NCI-H446 treated with DMSO at 0.1 percent for 48 hours (cell line): ENCODE measurements at places on chromosomes 3 and 15.
A peak's percentile ranks its signal among the peaks of the same experiment; 100 is the strongest.

DNA sequence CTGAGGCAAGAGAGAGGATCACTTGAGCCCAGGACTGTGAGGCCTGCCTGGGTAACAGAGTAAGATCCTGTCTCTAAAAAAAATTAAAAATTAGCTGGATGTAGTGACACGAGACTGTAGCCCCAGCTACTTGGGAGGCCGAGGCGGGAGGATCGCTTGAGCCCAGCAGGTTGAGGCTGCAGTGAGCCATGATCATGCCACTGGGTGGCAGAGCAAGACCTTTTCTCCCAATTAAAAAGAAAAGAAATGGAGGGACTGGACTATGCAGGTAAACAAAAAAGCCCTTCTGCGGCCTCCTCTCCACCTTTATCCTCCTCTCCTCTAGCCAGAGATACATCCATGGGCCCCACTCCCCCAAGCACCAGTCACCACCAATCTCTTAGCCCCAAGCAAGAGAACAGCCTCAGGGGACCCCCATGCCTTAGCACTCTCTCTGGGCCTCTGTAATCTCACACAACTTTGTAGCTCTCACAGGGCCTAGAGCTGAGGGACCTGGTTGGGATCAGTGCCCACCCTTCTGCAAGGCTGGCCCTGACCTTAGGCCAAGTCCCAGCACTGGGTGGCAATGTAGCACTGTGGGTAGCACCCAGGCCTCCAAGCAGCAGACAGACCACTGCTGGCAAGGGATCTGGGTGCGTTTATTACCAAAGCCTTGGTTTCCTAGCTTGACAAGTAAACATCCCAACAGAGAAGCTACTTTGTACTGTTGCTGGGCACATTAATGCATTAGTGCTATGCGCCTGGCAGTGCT is 43.4 kb downstream of the FAM174B start:
- no peak for DNase-seq

DNA sequence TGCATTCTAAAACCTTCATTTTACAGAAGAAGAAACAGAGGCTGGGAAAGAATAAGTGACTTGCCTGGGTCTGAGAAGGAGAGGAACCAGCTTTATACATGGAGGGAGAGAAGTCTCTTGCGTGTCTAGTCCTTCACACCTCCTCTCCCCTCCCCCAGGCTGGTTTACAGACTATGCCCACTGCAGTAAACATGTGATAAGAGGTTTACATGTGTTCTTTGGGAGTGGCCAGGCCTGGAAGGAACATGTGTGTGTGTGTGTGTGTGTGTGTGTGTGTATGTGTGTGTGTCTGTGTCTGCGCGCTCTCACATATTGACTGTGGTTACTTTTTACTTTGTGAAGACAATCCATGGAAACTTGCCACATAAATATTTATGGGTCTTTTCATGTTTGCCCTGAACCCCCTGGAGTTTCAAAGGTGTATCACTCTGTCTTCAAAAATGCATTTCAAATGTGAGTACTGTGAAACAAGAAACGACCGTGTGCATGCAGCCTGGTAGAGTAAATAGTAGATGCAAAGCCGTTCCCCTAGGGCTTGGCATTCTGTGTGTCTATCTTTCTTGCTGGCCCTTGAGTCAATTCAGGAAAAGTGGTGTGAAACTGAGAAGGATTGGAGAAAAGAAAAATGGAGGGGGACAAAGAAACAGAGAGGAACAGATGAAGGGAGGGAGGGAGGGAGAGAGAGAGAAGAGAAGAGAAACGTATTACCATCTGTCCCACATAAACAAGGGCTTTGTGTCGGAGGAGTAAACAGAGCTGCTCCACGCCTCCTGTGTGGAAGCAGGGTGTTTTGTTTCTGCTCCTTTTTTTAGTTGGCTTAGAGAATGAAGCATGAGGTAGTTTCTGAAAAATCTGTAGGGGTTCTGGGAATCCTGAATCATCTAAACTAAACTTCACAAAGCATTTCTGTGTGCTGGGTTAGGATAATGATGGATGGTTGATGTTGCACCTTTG is 51.7 kb downstream of the CLDN11 start:
- DNase-seq, result peak; percentile 76

GRCh38 chr3:39982665-39983357 is 173.4 kb downstream of the MYRIP start:
- no peak for DNase-seq

- no peak for DNase-seq
Observed at GRCh38 chr15:71705151-71705550, 105.2 kb upstream of the NR2E3 start.

- DNase-seq, result no peak
Observed at GRCh38 chr3:50661321-50661837, 13.3 kb upstream of the DOCK3 start.

- DNase-seq, result peak; percentile 80
Observed at GRCh38 chr3:172201870-172202236, 162.5 kb downstream of the FNDC3B start.

DNA sequence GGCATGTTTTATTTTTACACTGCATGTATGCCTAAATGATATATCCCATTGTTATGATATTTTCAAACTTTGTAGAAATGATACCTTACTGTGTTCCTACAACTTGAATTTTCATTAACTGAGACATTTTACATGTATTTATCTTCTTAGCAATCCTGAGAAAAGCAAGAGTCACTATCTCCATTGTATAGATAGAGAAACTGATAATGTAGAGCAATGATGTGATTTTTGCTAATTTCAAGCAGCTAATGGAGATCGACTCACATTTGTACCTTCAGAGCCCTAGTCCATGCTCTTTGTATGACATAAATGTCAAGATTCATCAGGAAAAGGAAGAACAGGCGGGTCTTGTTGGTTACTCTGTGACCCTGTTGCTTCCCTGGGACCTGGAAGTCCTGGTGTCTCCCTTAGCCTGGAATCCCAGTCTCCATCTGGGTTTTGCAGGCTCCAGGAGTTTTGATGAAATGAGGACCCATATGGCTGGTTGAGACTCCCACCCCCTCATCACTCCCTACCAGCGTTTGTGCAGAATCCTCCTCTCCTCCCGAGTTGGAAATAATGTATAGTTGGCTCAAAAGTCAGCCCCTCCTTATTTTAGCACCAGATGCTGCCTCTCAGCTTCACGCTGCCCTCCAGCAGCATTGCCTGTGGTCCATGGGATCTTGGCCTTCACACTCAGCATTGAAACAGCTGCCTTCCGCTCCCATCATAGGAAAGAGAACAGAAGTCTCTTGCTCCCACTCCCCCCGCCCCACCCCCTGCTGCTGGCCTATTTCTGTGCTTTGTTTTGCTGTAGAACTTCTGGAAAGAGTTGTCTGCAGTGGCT is 67.1 kb downstream of the APBA2 start:
- DNase-seq, result peak; percentile 86

- no peak for DNase-seq
Observed at GRCh38 chr15:77851086-77851485, 218.4 kb upstream of the LINGO1 start.

GRCh38 chr3:181313335-181313734 is 323.8 kb upstream of the DNAJC19 start:
- no peak for DNase-seq

DNA sequence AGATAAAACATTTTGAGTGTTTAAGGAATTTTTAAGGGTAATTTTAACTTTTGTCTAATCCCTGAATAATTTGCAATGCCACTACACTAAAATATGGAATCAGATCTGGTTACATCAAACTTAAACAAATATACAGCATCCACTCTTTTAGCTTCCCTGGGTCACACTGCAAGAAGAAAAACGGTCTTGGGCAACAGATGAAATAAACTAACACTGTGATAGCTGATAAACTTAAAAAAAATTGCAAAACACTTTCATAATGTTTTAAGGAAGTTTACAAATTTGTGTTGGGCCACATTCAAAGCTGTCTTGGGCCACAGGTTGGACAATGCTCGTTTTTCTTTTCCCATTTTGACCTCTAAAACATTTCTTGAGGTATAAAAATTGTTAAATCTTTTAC is 34.3 kb downstream of the CCDC66 start:
- no peak for DNase-seq

DNA sequence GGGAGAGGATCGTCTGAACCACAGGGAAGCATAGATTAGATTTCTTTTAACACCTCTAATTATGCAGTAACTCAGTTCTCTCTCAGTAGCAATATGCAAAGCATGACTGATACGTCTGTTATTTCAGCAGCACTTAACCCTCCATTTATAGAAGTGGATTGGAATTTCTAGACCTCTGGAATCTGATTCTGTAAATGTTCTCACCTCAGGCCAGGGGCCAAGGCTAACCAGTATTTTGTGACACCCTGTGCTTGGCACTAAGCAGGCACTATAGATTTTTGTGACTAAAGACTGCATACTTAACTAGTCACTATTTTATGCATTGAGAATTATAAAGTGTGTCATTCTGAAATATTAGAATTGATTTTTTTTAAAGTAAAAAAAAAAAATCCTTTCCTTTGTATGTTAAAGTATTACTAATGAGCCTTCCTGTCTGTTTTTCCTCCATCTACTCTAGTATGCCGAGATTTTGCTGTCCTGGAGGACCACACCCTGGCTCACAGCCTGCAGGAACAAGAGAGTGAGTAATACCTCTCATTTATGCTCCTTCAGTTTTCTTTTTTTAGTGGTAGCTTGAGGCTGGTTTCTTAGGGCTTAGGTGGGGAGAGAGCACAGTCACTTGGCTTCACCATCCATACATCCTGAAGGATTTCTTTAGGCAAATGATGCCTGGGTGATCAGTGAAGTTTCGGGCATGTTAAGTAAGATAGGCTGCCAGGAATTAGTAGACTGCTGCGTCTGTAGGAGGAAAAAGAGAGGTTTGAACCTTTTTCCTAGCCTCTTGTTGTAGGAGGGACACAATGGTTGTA is 26.5 kb upstream of the UTS2B start:
- no peak for DNase-seq

DNA sequence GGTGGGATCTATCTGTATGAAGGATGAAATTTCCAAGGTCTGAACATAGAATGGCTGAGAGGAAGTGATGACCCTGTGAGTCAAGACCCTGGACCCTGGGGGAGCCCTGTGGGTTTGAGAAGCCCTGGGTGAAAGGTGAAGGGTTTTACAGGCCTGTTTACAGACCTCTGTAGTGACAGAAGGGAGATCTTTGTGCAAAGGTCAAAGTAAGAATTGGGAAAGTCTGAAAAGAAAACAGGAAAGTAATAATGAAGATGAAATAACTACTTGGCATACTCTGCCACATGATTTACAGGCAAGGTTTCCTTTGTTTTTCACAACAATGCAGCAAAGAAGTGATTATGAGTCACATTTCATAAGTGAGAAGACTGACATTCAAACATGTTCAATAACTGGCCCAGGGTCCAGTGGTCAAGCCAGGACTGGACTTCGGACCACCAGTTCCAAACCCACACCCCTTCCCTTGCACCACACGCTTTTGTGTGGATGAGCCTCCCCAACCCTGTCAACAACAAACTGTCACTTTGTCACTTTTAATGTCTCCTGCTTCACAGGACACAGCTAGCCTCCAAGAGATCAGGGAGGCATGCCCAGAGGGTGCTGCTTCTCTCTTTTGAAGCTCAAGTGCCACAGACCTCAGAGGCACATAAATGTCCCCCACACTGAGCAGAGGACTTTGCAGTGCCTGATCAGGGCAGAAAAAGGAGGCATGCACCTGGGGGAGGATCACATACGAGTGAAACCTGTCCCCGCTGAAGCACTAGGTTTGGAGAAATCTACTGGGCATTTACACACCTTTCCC is 21.5 kb downstream of the CD86 start:
- no peak for DNase-seq

DNA sequence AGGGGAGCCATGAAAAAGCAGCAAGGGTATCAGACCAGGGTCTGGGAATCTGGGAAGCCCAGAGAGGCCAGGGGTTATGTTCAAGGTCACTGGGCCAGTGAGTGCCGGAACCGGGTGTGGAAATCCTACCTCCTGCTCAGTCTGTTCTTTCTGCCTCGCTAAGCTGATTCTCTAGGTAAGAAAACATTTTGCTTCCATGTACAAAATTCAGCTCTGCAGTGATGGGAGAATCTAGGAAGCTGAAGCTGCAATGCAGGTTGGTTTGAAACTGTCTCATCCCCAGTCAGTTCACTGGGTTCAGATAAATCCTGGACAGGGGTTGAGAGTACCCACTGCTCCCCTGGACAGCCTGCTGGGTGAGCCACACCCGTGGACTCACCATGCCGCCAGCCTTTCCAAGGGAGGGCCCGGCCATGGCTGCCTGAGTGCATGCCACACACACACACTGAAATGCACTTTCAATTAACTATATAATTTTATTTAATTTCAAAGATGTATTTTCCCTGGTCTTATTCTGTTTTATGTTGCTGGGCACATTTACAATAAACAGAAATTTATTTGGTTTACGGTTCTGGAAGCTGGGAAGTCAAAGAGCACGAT is 108.4 kb downstream of the CORO2B start:
- no peak for DNase-seq

GRCh38 chr3:32437896-32438295 is 46.2 kb downstream of the CMTM7 start:
- no peak for DNase-seq

DNA sequence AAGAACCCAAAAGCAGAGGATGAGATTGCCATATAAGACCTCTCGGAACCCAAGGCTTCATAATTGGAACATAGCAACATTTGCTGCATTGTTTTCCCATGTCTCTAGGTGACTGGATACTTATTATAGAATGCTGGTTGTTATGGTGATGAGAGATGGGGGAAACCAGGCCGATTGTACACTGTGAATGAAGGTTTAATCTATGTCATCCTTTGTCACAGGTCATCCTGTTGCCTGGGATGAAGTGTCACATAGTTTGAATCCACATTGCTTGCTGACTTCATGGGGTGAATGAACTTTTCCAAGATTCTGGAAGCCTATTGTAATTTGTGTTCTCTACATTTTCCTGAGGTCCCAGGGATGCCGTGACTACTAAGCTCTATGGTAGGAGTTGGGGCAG is 41.8 kb downstream of the CLEC3B start:
- DNase-seq, result no peak

GRCh38 chr15:41978534-41978933 is 6.2 kb upstream of the EHD4 start:
- DNase-seq, result no peak

- DNase-seq, result no peak
Observed at GRCh38 chr3:147216143-147216673, 190.1 kb downstream of the ZIC4 start.

GRCh38 chr3:157782236-157782635 is 279.0 kb upstream of the VEPH1 start:
- DNase-seq, result no peak

GRCh38 chr3:12990306-12990705 is 82.9 kb downstream of the IQSEC1 start:
- DNase-seq, result no peak

DNA sequence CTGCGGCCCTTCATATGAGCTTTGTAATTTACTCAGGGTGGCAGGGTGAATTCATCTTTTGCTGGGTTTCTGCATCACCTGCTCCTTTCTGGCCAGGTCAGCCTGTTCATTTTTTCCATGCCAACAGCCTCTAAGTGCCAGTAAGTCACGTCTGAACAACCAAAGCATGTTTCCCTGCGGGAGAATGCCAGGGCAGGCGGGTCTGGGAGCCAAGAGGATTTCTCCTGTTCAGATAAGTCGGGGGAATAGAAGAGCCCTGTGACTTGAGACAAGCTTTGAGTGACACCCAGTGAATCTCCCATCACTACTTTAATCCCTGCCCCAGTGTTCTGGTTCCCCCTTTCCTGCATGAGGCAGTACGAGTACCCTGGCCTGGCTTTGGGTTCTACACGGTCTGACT is 153.1 kb downstream of the PGPEP1L start:
- no peak for DNase-seq

- no peak for DNase-seq
Observed at GRCh38 chr3:114846779-114847178, 300.3 kb downstream of the ZBTB20 start.
